ENCODE measurements at places on chromosomes 7 and 10. TPM values are rescaled to one million over a fixed set of nuclear protein-coding genes. Genes with fewer than 3 reads are reported as not detected.

DNA sequence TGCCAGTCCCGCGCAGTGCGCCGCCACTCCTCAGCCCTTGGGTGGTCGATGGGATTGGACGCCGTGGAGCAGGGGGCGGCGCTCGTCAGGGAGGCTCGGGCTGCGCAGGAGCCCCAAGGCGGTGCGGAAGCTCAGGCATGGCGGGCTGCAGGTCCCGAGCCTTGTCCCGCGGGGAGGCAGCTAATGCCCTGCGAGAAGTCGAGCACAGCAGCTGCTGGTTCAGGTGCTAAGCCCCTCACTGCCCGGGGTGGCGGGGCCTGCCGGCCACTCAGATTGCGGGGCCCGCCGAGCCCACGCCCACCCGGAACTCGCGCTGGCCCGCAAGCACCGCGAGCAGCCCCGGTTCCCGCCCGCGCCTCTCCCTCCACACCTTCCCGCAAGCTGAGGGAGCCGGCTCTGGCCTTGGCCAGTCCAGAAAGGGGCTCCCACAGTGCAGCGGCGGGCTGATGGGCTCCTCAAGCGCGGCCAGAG, 14.4 kb upstream of the WASL start:
- no peak for DNase-seq
- H3K4me1 ChIP-seq: no peaks in the 10 kb centered on the region
- no peak overlapping the region for H3K4me3 ChIP-seq
- no peaks in the 10 kb centered on the region for H3K27me3 ChIP-seq
- no peak overlapping the region for H3K27ac ChIP-seq

DNA sequence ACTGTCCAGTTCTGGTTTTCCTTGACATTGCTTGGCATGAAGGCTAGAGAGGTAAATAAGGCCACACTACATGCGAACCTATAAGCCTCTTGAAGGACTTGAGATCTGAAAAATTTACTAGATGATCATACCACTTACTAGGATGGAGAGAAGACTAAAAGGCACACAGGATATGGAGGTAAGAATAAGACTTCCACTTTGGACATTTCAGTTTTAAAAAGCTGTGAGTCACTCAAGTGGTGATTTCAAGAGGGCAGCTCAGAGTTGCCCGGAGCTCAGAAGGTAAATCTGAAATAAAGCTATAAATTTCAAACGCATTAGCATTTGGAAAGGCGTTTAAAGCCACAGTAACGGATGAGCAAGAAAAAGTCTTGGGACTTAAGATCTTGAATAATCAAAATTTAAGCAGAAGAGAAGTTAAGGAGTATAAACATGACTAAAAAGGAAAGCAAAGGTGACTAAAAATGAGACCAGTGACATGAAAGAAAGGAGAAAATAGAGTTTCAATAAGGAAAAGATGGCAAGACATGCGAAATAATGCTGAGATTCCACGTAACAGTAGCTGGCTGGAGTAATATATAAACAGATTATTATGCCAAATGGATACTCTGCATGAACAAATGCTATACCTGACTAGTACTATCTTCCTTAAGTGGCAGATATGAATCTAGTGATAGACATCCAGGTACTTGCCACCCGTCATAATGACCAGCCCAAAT, 68.3 kb downstream of the SNX13 start:
- H3K4me1 ChIP-seq: no peaks in the 10 kb centered on the region
- no peaks in the 10 kb centered on the region for H3K27me3 ChIP-seq
- H3K36me3 ChIP-seq: no peaks in the 10 kb centered on the region
- no peak overlapping the region for H3K27ac ChIP-seq
- DNase-seq: no peak

DNA sequence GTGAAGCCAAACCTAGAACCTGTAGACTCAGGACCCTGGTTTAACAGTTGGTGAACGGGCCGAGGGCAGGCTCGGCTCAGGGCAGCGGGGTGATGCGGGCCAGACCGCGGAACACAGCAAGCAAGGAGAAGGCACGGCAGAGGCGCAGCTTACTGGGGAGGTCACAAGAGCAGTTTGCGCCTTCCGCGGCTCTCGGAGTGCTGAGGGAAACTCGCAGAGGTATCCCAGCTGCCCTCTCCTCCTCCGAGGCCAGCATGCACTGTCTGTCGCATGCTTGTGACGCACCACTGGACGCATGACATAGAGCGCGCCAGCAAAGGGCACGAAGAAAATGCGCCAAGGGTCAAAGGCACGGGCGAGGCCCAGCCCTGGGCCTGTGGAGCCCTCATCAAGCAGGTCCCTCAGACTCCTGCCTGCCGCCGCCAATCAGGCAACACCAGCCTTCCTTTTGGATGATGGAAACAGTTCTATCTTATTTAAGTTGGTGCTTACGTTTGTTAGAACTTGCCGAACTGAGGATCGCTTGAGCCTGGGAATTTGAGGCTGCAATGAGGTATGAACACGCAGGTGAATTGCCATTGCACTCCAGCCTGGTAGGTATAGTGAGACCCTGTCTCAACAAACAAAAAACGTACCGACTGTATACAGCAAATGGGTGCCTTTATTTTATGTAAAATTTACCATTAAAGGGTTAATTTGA, 574.3 kb upstream of the GHITM start:
- DNase-seq: no peak
- H3K27ac ChIP-seq: no peak overlapping the region
- H3K27me3 ChIP-seq: no peaks in the 10 kb centered on the region
- H3K36me3 ChIP-seq: no peaks in the 10 kb centered on the region
- no peak overlapping the region for H3K4me3 ChIP-seq

- DNase-seq: no peak
- no peaks in the 10 kb centered on the region for H3K27me3 ChIP-seq
- H3K4me3 ChIP-seq: no peak overlapping the region
- no peaks in the 10 kb centered on the region for H3K36me3 ChIP-seq
- no peak overlapping the region for H3K27ac ChIP-seq
Observed at GRCh38 chr7:92330835-92331438, 85.2 kb downstream of the ANKIB1 start.

GRCh38 chr10:7513455-7513854, 102.6 kb upstream of the SFMBT2 start:
- H3K4me1 ChIP-seq: peaks cover 2% of the 10 kb centered on the region
- H3K27ac ChIP-seq: no peak overlapping the region
- DNase-seq: no peak
- no peaks in the 10 kb centered on the region for H3K27me3 ChIP-seq
- no peak overlapping the region for H3K4me3 ChIP-seq

DNA sequence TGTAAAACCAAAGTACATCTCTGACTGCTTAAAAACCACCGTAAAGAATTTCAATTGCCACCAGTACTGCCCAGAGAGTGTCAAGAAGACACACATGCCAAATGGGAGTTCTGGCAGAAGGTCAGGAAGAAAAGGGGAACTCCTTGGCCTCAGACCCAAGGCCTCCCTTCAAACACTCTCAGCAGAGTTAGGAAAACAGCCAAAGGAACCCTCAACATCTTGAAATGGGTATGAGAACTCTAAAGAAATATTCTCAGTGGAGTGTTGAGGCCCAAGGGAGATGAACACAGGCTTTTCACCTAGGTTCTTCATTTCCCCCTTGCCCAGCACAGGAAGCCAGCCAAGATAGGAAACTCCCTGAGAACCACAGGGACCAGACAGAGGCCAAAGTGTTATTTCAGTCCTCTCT, 96.1 kb upstream of the ASAH2 start:
- H3K36me3 ChIP-seq: no peaks in the 10 kb centered on the region
- H3K27ac ChIP-seq: no peak overlapping the region
- DNase-seq: no peak

GRCh38 chr7:79268730-79269129, 184.7 kb downstream of the MAGI2 start:
- H3K4me1 ChIP-seq: peaks cover 1% of the 10 kb centered on the region
- H3K4me3 ChIP-seq: no peak overlapping the region
- no peaks in the 10 kb centered on the region for H3K36me3 ChIP-seq
- no peak overlapping the region for H3K27ac ChIP-seq
- H3K27me3 ChIP-seq: no peaks in the 10 kb centered on the region

DNA sequence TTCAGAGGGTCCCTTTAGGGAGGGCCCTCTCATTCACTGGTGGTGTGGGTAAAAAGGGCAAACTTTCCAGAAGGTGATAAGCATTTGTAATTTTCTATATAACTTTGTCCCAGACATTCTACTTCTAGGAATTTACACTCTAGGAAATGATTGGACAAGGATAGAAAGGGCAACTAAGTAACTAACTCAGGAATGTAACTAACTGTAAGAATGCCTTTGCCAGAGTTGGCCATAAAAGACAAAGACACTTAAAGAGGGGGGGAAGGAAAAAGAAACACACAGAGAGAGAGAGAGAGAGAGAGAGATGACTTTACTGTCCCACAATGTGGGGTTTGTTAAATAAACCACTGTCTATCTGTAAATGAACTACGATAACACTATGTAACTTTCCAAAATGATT, 38.5 kb upstream of the ITPRID1 start:
- no peak for DNase-seq
- no peaks in the 10 kb centered on the region for H3K4me1 ChIP-seq
- H3K4me3 ChIP-seq: no peak overlapping the region
- no peaks in the 10 kb centered on the region for H3K36me3 ChIP-seq
- no peak overlapping the region for H3K27ac ChIP-seq
- H3K27me3 ChIP-seq: no peaks in the 10 kb centered on the region

DNA sequence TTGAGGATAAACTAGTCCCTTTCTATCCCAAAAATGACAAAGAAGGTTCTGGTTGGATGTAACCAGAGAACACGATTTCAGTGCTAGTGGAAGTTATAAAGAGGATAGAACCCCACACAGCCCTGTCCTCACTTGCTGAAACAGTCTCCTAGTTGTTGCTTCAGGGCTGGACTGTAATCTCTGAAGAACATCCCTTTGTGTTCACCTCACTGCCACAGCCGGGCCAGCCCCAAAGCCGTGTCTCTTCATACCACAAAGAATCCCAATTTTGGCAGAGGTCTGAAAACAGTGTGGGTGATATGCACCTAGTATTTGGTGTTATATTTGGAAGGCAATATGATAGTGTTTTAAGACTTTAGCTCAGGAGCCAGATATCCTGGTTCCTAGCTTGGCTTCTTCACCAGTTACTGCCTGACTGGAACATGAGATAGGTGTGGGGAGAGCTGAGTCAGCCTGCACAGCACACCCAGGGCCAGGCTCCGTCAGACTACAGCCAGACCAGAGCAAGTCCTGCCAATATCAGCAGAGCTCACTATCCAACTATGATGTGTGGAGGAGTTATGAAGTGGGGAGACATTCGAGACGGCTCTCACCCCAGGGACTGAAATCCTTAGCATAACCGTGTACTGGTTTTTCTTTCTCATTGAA, 21.2 kb downstream of the CYP3A4 start:
- no peaks in the 10 kb centered on the region for H3K36me3 ChIP-seq
- H3K4me1 ChIP-seq: no peaks in the 10 kb centered on the region
- no peaks in the 10 kb centered on the region for H3K27me3 ChIP-seq
- no peak overlapping the region for H3K4me3 ChIP-seq
- no peak for DNase-seq

GRCh38 chr7:150947241-150947745, 30.8 kb downstream of the KCNH2 start:
- no peaks in the 10 kb centered on the region for H3K27me3 ChIP-seq
- H3K27ac ChIP-seq: no peak overlapping the region
- H3K36me3 ChIP-seq: no peaks in the 10 kb centered on the region
- DNase-seq: no peak
- H3K4me3 ChIP-seq: no peak overlapping the region

- H3K27me3 ChIP-seq: no peaks in the 10 kb centered on the region
- DNase-seq: no peak
- H3K4me1 ChIP-seq: no peaks in the 10 kb centered on the region
- H3K4me3 ChIP-seq: no peak overlapping the region
- no peaks in the 10 kb centered on the region for H3K36me3 ChIP-seq
Observed at GRCh38 chr7:119783799-119784198, 489.2 kb upstream of the KCND2 start.

GRCh38 chr10:102068216-102068615, 3.1 kb downstream of the HPS6 start:
- no peaks in the 10 kb centered on the region for H3K36me3 ChIP-seq
- H3K27me3 ChIP-seq: no peaks in the 10 kb centered on the region
- H3K4me1 ChIP-seq: peaks cover 7% of the 10 kb centered on the region
- no peak overlapping the region for H3K27ac ChIP-seq
- peak; percentile 52 for DNase-seq
- no peak overlapping the region for H3K4me3 ChIP-seq

DNA sequence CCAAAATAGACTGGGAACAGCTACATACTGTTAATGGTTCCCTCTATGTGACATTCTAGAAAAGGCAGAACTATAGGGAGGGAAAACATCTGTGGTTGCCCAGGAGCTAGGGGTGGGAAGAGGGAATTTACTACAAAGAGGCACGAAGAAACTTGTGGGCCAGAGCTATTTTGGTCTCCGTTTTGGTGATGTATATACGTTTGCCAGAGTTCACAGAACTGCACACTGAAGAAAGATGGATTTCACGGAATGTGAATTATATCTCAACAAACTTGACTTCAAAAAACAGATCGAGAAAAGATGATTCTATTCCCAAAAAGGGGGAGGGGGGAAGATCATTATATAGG, 386 bp upstream of the AS3MT start:
- DNase-seq: no peak
- H3K27ac ChIP-seq: no peak overlapping the region
- no peaks in the 10 kb centered on the region for H3K27me3 ChIP-seq

DNA sequence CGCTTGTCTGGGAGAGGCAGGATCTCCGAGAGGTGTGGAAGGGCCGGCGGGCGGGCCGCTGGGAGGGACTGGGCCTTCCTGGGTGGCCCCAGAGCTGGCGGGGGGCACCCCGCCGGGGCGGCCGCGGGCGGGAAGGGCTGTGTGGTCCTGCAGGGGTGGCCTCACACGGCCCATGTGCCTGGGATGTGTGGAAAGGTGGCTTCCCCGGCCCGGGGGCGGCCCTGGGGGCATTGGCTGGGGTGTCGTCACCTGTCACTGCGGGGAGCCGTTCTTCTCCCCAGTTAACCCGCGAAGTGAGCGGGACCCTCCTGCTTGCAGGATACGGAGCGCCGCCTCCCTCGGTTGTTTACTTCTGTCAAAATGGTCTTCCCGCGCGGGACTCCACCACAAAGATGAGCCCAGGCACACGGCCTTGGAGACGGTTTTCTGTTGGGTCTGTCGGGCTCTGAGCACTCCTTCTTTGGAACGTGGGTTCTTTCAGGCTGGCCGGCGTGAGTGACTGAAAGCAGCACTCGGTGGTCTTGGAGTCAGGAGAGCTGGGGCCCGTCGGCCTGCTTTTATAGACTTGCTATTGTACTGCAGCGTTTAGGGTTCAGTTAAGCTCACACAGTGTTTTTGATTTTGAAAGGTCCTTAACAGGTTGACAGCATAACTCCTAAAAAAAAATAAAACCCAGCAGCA, 700 bp downstream of the SMC3 start:
- no peaks in the 10 kb centered on the region for H3K27me3 ChIP-seq
- no peak for DNase-seq
- H3K27ac ChIP-seq: peak overlapping the region; percentile 89
- H3K4me3 ChIP-seq: peak overlapping the region; percentile 98
- no peaks in the 10 kb centered on the region for H3K36me3 ChIP-seq

- H3K27me3 ChIP-seq: no peaks in the 10 kb centered on the region
- no peak for DNase-seq
- H3K27ac ChIP-seq: no peak overlapping the region
- H3K4me1 ChIP-seq: no peaks in the 10 kb centered on the region
- no peak overlapping the region for H3K4me3 ChIP-seq
Observed at GRCh38 chr10:37643187-37643586, 214.2 kb downstream of the ZNF248 start.

- no peaks in the 10 kb centered on the region for H3K36me3 ChIP-seq
- no peak overlapping the region for H3K27ac ChIP-seq
- no peaks in the 10 kb centered on the region for H3K27me3 ChIP-seq
- no peak for DNase-seq
- no peak overlapping the region for H3K4me3 ChIP-seq
Observed at GRCh38 chr7:73850781-73851207, 8.5 kb upstream of the METTL27 start.

GRCh38 chr10:103490986-103491314, 2.6 kb upstream of the NEURL1 start:
- H3K4me1 ChIP-seq: peaks cover 14% of the 10 kb centered on the region
- H3K27me3 ChIP-seq: no peaks in the 10 kb centered on the region
- no peak for DNase-seq
- no peak overlapping the region for H3K27ac ChIP-seq

The CALCR gene
- total RNA-seq: not detected

The SH2D4B gene
- total RNA-seq: not detected

The KCNMA1 gene
- total RNA-seq: 30.1 TPM

The CLDN3 gene
- 8.2 TPM for total RNA-seq
